ENCODE measurements at places on chromosomes 1 and 21.

- no peak for DNase-seq
Measured at GRCh38 chr21:44530903-44531605, 8.9 kb downstream of the KRTAP10-1 start.

GRCh38 chr1:156581661-156582387 lies 2.3 kb downstream of the TTC24 start:
- DNase-seq: no peak

- no peak for DNase-seq
Measured at GRCh38 chr1:94014635-94015488, 105.6 kb upstream of the GCLM start.

DNA sequence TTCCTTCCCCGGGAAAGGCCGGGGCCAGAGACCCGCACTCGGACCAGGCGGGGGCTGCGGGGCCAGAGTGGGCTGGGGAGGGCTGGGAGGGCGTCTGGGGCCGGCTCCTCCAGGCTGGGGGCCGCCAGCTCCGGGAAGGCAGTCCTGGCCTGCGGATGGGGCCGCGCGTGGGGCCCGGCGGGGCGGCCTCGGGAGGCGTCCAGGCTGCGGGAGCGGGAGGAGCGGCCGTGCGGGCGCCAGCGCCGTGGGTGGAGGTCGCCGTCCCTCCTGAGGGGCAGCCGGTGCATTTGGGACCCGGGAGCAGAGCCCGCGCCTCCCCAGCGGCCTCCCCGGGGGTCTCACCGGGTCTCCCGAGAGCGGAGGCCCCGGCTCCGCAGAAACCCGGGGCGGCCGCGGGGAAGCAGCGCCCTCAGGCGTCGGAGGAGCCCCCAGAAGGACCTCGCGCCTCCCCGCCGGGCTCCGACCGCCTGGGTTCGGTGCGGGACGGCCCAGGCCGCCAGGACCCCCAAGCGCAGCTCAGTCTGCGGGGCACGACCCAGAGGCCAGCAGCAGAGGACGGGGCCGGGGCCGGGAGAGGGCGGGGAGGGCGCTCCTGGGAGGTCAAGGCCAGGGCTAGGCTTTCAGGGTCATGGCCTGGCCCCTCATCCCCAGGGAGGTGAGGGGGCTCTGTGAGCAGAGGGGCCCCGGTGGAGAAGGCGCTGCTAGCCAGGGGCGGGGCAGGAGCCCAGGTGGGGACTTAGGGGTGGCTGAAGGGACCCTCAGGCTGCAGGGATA lies 7.2 kb upstream of the SLX9 start:
- DNase-seq: peak; percentile 63

GRCh38 chr1:208741296-208741695 lies 497.1 kb upstream of the PLXNA2 start:
- no peak for DNase-seq

DNA sequence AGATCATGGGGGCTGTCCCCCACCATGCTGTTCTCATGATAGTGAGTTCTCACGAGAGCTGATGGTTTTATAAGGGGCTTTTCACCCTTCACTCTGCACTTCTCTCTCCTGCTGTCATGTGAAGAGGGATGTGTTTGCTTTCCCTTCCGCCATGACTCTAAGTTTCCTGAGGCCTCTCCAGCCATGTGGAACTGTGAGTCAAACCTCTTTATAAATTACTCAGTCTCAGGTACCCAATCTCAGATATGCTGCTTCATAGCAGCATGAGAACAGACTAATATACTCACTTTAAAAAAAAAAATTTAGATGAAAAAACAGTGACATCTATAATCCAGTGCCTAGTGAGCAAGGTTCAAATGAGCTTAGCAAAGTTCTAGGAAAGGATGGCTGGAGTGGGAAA lies 135.1 kb upstream of the RAB4A start:
- DNase-seq: no peak

DNA sequence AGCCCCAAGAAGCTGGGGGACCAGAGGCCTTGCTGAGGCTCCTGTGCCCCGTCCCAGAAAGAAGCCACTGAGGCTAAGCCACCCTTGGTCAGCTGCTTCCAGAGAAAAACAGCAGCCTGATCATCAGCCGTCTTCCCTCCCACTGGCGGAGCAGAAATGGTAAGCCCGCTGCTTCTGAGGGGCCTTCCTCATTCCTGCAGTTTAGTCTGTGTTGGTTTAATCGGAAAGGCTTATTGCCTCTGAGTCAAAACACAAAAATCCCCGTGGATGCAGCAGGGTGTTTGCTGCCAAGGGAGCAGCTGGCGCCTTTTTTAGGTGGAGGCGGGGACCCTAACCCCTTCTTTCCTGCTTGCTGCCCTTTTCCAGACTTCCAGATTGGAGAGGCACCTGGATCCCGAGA lies 33.9 kb downstream of the SPSB1 start:
- no peak for DNase-seq

GRCh38 chr1:36206323-36206858 lies 17.9 kb upstream of the THRAP3 start:
- no peak for DNase-seq

GRCh38 chr1:36419569-36419968 lies 21.9 kb upstream of the LSM10 start:
- no peak for DNase-seq

GRCh38 chr1:63746129-63746864 lies 27.5 kb upstream of the ROR1 start:
- DNase-seq: no peak

Data from activated effector memory CD4-positive, alpha-beta T cell treated with Interleukin-2 at 50 U/mL for 16 hours (primary cell).